ENCODE measurements at places on chromosomes 12 and 14. TPM values are rescaled to one million over a fixed set of nuclear protein-coding genes. Genes with fewer than 3 reads are reported as not detected.

The OASL gene
- total RNA-seq = 0.19 TPM

The ALDH1L2 gene
- total RNA-seq = 1.4 TPM

The RNF10 gene
- 142 TPM for total RNA-seq

The ITPR2 gene
- total RNA-seq = 54.7 TPM

The SSPN gene
- 1.1 TPM for total RNA-seq

The MYF5 gene
- not detected for total RNA-seq

The GRIP1 gene
- total RNA-seq = under 0.01 TPM
